ENCODE measurements at places on chromosomes 3 and 15.

- DNase-seq = peak; percentile 18
Measured at GRCh38 chr3:113626503-113627371, 69.7 kb downstream of the USF3 start.

GRCh38 chr3:58804914-58805313, 138.3 kb upstream of the FAM3D start:
- DNase-seq = no peak

DNA sequence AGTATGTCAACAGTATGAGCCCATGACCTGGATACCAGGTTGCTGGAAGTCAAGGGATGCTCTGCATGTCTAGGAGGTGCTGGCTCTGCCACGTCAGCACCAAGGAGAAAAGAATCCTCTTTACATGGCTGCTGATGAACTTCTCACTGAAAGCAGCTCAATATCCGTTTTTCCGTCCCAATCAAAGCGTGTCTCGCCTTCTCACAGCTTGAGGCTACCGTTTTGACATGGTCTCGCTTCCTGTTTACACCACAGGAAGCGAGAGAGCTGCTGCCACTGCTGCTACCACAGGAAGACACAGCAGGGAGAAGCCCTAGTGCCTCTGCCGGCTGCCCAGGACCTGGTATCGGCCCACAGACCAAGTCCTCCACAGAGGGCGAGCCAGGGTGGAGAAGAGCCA, 27.3 kb downstream of the STARD5 start:
- DNase-seq = no peak

GRCh38 chr15:69561071-69561784, 108.6 kb downstream of the RPLP1 start:
- peak; percentile 76 for DNase-seq

DNA sequence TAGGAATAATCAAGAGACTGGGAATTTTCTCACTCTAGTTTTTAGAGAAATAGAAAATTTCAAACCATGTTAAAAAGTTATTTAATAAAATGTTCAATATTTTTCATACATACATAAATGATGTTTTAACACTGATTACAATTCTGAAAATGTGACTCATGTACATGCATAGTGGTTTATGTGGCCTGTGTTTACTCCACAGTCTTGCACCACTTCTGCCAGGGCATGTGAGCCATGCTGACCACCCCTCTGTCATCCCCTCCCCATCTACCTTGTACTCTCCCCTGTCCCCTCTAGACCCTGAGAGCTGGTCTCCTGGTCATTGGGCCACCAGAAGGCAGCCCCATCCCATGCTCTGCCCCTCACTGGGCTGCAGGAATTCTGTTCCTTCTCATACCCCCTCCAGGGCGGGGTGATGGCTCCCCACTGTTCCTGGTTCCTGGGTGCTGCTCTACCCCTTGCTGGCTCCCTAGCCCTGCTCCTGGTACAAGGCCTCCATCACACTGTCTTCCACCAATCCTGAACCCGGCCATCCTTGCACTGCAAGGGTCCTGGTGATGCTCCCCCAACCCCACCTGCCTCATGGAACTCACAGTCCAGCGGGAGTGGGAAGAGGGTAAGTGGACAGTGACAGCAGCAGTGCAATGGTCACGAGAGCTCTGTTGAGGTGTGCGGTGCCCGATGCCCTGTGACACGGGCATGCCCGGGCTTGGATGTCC, 24.2 kb upstream of the SLC41A3 start:
- no peak for DNase-seq

Measured in NCI-H1105 (cell line).